ENCODE measurements at places on chromosomes 5 and 9.

- no peak for DNase-seq
Measured at GRCh38 chr5:41503310-41503709, 7.1 kb downstream of the PLCXD3 start.

GRCh38 chr5:135571902-135572301, 6.9 kb downstream of the CXCL14 start:
- no peak for DNase-seq

DNA sequence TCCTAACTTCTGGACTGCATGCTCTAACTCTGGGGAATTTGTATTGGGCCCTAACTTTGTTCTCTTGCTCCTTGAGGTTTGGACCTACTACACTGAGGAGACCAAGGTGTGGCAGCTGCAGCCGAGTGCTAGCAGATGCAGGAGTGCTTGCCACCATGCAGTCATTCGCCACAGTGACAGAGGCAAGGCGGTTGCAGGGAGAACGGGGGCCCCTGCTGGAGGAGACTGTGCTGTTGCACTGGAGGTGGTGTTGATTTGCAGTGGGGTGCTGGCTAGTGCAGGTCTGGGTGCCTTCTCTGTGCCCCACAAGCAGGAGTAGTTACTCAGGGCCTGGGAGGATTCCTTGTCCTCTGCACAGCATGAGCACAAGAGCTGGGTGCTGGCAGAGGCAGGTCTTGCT, 22.4 kb upstream of the DIRAS2 start:
- DNase-seq: no peak

GRCh38 chr5:111676926-111677415, 80.0 kb downstream of the NREP start:
- DNase-seq: no peak

DNA sequence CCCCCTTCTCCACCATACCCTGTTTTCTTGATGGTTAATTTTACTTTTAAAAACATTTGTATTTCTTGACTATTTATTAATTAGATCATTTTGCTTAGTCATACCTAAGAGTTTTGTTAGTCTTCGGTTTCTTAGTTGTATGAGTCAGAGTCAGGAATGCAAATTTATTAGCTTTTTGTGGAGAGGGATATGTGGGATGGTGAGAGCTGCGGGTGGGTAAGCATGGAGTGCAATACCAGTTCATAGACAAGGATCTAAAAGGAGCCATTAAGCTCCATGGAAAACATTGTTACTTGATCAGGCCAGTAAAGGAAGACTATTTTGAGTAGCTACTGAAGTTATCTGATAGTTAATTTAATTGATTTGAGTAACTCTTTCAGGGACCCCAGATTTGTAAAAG, 77.5 kb downstream of the ZSWIM6 start:
- no peak for DNase-seq

- DNase-seq: no peak
Measured at GRCh38 chr9:114423181-114423580, 35.4 kb upstream of the AKNA start.

Data from stimulated activated CD4-positive, alpha-beta T cell treated with anti-CD3 and anti-CD28 coated beads, Interleukin-12 subunit alpha, Interleukin-12 subunit beta, amount 100 ng/mL, for 24 hours (primary cell).